Stimulated activated naive CD8-positive, alpha-beta T cell treated with anti-CD3 and anti-CD28 coated beads, Interleukin-15, Interleukin-2, amounts not matched to agents 100 U/mL and 50 U/mL, for 24 hours (primary cell): ENCODE measurements at places on chromosomes 6 and 20.

DNA sequence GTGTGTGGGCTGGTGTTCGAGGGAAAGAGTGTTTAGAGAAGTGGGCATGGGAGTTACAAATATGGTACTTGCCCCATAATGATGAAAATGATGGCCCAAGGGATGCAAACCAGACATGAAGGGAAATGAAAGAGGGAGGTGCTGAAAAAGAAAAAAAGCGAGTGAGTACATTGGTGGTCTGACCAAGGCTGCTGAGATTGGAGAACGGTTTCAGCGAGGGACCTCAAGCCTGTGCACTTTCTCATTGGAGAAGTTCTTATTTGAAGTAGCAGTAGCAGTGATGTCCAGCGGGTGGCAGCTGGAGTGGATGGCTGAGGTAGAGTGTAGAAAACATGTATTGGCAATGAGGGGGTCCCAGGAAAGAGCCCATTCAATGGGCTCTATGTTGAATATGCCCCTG, 54.8 kb downstream of the TNFAIP3 start:
- no peak for DNase-seq

GRCh38 chr6:35796236-35796635, 887 bp downstream of the CLPS start:
- DNase-seq, result no peak

DNA sequence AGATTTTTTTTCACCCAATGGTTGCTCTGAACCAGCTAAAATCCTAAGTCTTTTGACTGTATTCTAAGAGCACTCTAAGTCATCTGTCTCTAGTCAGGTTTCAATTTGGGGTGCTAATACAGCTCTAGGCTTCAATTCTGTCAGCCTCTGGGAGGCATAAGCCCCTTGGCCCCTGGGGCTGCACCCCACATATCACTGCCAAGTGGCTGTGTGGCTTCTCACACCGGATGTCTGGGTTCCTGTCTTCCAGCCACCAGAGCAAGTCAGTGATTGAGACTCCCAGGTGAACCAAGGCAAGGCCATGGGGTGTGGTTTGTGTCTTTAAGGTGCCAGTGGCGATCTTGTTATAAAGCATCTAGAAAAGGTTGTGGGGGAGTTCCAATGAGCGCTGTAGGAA, 136.5 kb downstream of the TMEM242 start:
- DNase-seq, result no peak

GRCh38 chr20:31836853-31837608, 8.4 kb downstream of the FOXS1 start:
- DNase-seq, result no peak
